ENCODE measurements at places on chromosomes 5 and 9.
A peak's percentile ranks its signal among the peaks of the same experiment; 100 is the strongest.

GRCh38 chr5:135008981-135009735 lies 24.9 kb downstream of the PITX1 start:
- no peak for DNase-seq

GRCh38 chr5:149765932-149766331 lies 35.8 kb downstream of the PPARGC1B start:
- no peak for DNase-seq

- DNase-seq, result no peak
These were observed 114.7 kb upstream of the RIOK2 start for GRCh38 chr5:97297704-97298091.

DNA sequence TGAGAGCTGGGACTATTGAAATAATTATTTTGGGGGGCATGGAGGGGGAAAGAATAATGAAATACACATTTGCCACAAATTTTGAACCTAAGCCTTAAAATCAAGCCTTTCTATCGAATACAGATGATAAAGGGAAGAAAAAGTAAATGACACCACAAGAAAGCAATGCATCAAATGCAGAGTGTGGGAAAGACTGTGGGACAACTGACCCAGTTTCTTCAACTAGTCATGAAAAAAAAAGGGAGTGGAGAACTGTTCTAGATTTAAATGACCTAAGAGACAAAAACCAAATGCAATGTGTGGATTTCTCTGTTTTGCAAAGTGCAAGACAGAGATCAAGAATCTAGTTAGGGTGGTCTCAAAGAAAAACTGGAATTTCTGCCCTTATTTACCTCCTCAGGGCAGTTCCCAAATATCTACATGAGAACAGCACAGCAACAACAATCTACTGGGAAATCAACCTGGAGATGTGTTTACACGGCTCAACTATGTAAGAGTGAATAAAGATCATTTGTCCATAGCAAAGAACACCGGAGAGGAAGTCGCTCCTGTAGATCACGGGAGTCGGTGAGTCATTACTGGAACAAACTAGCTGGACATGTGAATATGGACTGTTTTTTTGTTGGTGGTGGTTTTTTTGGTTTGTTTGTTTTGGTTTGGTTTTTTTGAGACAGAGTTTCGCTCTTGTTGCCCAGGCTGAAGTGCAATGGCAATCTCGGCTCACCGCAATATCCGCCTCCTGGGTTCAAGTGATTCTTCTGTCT lies 145.9 kb downstream of the DROSHA start:
- DNase-seq, result peak; percentile 34

GRCh38 chr5:171094356-171094755 lies 214.7 kb upstream of the TLX3 start:
- no peak for DNase-seq

- no peak for DNase-seq
These were observed 55.4 kb upstream of the RUFY1 start for GRCh38 chr5:179494774-179495526.

GRCh38 chr5:173429489-173430150 lies 101.4 kb upstream of the STC2 start:
- no peak for DNase-seq

GRCh38 chr5:111255169-111255568 lies 31.0 kb downstream of the CAMK4 start:
- no peak for DNase-seq

DNA sequence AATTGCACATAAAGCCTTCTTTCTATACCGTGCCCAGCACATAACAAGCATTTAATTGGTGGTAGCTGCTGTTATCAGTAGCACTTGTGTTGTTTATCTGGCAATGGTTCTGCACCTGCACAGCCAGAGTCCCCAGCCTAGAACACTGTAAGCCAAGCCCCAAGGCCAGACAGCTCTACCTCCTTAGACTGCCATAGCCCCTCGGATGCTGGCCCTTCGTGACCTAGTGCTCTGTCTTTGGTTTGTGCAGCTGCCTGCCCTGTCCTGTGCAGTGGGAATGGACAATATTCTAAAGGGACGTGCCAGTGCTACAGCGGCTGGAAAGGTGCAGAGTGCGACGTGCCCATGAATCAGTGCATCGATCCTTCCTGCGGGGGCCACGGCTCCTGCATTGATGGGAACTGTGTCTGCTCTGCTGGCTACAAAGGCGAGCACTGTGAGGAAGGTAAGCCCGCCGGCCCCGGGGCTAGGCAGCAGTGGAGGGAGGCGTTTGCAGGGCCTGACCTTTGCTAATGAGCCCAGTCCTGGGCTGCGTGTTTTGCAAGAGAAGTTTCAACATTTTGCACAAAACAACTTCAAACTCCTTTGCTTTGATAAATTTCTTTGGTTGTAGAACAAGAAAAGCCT lies 173.3 kb upstream of the WWC1 start:
- no peak for DNase-seq

DNA sequence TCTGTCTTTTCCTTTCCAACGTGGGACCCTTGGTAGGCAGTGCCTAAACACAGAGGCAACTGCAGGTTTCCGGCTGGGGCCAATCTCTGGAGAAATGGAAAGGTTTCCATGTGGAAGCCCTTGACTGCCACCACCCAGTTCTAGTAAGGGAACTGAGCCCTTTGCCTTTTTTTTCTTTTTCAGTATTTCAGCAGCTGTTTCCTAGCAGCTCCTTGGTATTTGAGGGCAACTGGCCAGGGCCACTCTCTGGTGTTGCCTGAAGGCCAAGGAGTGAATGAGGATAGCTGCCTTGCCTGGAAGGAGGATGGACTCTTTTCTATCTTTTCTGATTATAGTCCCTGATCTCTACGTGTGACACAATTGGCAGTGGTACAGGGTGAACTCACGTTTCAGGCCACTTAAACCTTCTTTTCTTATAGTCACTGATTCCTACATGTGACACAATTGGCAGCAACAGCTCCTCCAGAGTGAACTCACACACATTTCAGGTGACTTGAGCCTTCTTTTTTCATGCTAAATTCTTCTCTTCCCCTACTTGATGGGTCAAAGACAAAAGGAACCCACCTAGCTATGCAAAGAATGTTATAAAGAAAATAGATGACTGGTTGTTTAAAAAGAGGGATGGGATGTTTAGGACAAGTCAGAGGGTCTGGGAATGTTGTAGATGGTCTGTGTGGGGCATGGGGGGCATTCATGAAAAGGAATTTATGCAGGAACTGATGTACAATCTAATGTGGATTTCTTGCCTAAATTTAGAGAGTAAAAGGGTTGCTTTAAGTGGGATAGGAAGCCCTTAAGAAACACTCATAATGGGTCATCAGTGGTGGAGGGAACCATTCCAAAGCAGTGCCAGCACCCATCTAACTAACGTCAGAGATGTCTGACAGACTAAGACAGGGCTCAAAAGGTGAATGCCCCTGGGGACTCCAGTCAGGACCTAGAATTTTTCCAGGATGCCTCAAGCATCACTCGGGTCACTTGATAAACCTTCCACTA lies 190.1 kb downstream of the TMEM232 start:
- no peak for DNase-seq

- peak; percentile 27 for DNase-seq
These were observed 264.8 kb downstream of the HSPA4 start for GRCh38 chr5:133316346-133317343.

GRCh38 chr5:163885117-163885516 lies 379.7 kb downstream of the MAT2B start:
- no peak for DNase-seq

DNA sequence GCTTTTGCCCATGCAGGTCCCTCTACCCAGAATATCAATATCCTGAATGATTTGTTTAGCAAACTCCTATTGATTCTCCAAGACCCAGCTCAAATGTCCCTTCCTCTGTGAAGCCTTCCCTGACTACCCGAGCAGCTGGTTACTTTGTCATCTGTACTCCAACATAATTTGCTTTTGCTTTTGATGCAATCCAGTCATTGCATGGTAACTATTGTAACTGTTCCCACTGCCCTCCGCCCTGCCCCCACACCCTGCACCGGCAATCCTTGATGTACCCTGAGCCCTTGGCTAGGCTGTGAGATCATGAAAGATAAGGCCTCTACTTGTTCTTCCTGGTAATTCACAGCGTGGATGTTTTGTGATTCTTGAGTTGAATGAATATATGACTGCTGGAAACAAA lies 119.9 kb upstream of the BOD1 start:
- DNase-seq, result peak; percentile 63

DNA sequence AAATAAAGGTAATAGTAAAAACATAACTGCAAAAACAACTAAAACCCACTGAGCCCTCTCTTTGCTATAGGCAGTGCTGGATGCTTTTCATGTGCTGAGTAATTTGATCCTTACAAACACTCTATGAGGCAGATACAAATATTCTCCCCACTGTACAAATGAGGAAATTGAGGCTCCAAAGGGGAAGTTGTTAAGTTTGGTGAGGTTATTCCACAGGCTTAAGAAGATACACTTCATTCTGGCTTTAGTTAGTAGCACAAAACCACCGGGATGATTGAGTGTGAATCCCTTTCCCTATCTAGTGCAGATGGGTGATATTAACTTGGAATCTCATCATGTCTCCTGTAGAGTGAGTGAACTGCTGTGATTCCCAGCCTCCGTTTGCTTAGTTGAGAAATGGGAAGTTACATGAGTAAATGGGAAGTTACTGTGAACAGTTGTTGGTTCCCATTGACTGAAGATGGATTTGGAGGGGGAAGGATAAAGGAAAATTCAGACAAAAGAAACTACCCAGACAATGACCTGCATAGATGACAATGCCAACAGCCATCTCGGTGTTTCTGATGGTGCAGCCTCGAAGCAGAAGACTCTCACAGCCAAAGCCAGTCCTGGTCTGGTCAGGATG lies 208.3 kb downstream of the ATP10B start:
- DNase-seq, result no peak

GRCh38 chr5:125262782-125263181 lies 516.3 kb upstream of the ZNF608 start:
- DNase-seq, result no peak

GRCh38 chr9:78835928-78836450 lies 539.1 kb downstream of the PSAT1 start:
- no peak for DNase-seq

GRCh38 chr5:158486566-158486965 lies 613.1 kb downstream of the EBF1 start:
- DNase-seq, result no peak

GRCh38 chr5:67089200-67089725 lies 107.3 kb downstream of the CD180 start:
- DNase-seq, result no peak

DNA sequence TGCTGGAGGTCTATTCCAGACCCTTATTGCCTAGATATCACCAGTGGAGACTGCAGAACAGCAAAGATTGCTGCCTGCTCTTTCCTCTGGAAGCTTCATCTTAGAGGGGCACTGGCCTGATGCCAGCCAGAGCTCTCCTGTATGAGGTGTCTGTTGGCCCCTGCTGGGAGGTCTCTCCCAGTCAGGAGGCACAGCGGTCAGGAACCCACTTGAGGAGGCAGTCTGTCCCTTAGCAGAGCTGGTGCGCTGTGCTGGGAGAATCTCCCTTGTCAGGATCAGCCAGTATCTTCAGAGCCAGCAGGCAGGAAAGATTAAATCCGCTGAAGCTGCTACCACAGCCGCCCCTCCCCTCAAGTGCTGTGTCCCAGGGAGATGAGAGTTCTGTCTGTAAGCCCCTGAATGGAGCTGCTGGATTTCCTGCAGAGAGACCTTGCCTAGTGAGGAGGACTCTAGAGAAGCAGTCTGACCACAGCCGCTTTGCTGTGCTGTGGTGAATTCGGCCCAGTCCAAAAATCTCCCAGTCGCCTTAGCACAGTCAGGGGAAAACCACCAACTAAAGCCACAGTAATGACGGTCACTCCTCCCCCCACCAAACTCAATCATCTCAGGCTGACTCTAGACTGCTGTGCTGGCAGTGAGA lies 124.1 kb downstream of the JAKMIP2 start:
- DNase-seq, result no peak

DNA sequence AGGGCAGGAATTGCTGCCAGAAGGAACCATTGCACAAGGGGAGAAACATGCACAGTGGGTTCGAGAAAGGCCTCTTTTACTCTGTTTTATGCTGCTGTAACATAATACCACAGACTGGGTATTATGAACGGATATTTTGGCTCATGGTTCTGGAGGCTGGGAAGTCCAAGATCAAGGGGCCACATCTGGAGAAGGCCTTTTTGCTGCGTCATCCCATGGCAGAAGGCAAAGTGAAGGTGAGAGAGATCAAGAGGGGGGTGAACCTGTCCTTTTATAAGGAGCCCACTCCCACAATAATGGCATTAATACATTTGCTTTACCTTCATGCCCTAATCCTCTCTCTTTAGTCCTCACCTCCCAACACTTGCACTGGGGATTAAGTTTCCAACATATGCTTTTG lies 136.9 kb upstream of the ALDH1B1 start:
- DNase-seq, result no peak

GRCh38 chr9:107614765-107615164 lies 125.2 kb upstream of the KLF4 start:
- no peak for DNase-seq

- no peak for DNase-seq
These were observed 1000.0 kb upstream of the DMAC1 start for GRCh38 chr9:8799615-8800014.

GRCh38 chr9:123537809-123538208 lies 181.8 kb downstream of the CRB2 start:
- DNase-seq, result no peak

- DNase-seq, result no peak
These were observed 86.4 kb downstream of the INIP start for GRCh38 chr9:112631313-112632070.

DNA sequence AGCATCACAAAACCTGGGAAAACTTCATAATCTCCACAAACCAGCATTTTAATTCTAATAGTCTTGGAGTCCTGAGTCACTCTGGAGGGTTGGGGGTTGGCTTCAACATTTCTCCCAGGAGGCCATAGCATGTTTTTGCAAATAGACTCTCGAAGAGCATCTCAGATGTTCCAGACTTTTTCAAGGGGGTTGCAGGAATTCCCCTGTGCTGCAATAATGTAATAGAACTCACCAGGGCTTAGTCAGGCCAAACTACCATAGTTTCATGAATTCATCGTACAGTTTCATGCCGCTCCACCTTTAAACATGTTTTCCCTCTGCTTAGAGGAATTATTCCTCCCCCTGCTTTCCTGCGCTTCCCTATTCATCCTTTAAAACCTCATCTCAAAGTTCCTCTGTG lies 499.5 kb upstream of the KLF4 start:
- DNase-seq, result no peak

GRCh38 chr5:99936911-99937310 lies 598.3 kb upstream of the FAM174A start:
- no peak for DNase-seq

- no peak for DNase-seq
These were observed 10.6 kb downstream of the TRAF1 start for GRCh38 chr9:120915854-120916470.

GRCh38 chr5:161332343-161332742 lies 214.2 kb downstream of the GABRB2 start:
- no peak for DNase-seq

GRCh38 chr5:32400401-32400800 lies 44.1 kb downstream of the ZFR start:
- DNase-seq, result no peak

- no peak for DNase-seq
These were observed 37.1 kb downstream of the VAV2 start for GRCh38 chr9:133954862-133955529.

- DNase-seq, result peak; percentile 59
These were observed 2.8 kb upstream of the PLK2 start for GRCh38 chr5:58462623-58463230.

DNA sequence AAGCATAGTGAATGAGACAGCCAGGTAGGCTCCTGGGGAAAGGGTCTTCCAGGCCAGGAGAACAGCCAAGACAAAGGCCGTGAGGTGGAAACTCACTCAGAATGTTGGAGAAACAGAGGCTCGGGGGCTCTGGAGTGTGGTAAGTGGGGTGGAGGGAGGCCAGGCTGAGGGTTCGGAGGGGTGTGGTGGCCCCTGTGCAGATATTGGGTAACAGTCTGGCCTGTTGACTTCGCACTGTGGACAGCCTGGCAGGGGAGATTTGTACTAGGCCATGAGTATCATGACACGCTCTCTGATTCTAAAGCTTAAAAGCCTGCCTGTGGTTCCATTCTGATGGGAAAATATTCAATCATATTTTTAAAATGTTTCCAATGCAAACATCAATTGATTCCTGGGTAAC lies 239.3 kb downstream of the GADD45G start:
- no peak for DNase-seq

All from Calu3 (cell line).